ENCODE measurements at places on chromosomes 2 and 18.

- DNase-seq: no peak
These were observed 102.4 kb downstream of the CACNB4 start for GRCh38 chr2:151996243-151997003.

DNA sequence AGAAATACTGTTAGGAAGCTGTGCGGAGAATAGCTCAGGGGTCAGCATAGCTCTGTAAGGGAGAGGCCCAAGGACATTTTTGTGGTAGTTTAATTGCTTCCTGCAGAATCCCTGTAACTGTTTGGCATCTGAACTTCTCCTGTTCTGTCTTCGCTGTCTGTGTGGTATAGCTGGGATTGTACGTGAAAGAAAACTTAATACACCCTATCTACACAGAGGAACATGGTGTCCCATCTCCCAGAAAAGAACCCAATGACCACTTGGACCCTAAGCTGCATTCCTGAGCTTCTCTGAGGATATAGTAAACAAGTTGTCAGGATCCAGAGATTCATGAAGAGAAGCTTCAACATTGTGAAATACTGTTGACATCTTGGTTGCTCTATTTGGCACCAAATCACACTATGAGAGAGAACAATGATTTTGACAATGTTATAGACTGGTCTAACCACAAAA lies 81.3 kb downstream of the CDC42EP3 start:
- DNase-seq: no peak

- DNase-seq: no peak
These were observed 90.8 kb downstream of the CCBE1 start for GRCh38 chr18:59606193-59607077.

GRCh38 chr2:96156926-96157648 lies 11.8 kb upstream of the DUSP2 start:
- DNase-seq: no peak

DNA sequence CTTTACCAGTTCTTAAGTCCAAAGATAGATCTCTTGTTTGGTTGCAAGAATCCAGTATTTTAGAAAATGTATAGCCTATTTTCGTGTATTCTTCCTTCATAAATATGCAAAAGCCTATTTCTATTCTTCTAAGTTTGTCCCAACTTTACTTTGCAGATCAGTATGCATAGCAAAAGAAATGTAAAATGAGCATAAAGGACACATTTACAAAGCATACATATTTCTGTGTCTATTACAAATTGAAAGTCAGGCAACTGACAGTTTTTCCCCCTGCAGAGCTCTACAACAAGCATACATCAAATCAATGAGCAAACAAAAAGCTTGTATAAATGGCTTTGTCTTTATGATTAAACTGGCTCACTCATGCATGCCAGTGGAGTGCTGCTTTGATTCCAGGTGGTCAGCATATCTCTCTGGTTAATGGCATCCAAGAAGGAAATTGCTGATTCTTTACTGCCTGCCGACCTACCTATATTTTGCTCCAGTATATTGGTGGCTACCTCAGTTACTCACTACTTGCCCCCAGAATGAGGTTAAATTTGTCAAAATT lies 10.0 kb upstream of the VPS54 start:
- DNase-seq: no peak

GRCh38 chr2:126175222-126175621 lies 480.7 kb upstream of the GYPC start:
- no peak for DNase-seq

DNA sequence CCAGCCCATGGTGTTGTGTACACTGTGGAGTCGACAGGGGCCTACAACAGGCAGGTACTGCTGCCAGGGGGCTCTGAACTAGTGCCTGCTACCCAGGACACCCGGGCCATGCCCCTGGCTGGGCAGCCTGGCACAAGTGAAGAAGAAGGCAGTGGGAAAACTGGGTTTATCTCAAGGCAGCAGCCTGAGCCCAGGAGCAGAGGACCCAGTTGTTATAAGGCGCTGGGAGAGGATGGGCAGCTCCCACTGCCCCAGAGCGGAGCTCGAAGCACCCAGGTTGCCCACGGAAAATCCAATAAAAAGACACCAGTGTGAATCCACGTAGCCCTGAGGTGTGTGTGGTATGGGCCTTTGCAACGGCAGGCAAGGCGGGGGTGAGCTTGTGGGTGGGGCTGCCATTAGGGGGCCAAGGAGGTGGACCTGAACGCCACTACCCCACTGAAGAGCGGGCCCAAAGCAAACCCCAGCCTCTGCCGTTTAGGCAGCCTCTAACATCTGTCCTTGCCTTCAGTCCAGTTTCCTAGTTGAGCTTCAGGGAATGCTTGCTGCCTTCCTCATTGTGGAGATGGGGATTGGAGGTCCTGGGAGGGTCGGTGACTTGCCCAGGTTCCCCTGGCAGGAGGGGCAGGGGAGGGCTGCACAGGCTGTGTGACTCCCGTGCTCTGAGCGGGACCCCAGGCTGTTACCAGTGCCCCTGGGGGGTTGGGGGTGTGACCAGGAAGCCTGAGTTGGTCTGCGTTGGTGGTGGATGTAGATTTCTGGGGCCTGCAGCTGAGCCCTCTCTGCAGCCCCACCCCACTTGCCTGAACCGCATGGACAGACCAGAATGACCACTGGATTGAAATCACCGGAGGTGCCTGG lies 16.0 kb downstream of the ARID5A start:
- no peak for DNase-seq

- DNase-seq: no peak
These were observed 362.4 kb downstream of the CYRIA start for GRCh38 chr2:16303273-16303577.

DNA sequence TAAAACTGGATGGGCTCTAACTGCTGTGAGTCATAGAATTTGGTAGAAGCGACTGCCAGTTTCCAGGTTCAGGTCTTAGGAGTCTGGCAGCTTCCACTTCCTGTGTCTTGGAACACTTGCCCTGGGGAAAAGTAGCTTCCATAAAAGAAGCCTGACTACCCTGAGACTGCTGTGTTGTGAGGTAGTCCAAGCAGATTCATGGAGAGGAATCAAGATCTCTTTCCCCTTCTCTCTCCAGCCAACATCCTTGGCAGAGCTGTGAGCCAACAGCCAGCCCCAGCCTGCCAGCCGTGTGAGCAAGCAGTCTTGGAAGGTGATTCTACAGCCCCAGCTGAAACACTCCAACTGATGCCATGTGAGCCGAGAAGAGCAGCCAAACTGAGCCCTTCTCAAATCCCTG lies 33.7 kb downstream of the SLC20A1 start:
- DNase-seq: no peak

GRCh38 chr18:25228410-25228809 lies 123.6 kb downstream of the ZNF521 start:
- peak; percentile 96 for DNase-seq

DNA sequence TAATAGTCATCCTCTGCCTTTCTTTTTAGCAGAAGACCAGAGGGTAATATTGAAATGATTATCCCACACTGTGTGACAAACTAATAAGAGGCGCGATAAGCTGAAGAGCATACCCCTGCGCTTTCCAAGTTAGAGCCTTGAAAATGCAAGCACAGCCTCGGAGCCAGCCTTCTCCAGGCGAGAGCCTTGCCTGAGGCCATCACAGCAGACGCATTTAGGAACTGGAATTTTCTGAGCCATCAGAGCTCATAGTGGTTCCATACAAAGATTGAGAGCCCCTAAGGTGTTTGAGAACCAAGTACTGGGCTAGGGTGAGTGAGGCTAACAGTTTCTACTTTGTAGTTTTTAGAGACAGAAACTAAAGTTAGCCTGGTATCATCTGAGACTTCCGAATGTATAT lies 19.9 kb downstream of the PSMG2 start:
- DNase-seq: no peak

- no peak for DNase-seq
These were observed 144.7 kb downstream of the GLI2 start for GRCh38 chr2:120880381-120880780.

DNA sequence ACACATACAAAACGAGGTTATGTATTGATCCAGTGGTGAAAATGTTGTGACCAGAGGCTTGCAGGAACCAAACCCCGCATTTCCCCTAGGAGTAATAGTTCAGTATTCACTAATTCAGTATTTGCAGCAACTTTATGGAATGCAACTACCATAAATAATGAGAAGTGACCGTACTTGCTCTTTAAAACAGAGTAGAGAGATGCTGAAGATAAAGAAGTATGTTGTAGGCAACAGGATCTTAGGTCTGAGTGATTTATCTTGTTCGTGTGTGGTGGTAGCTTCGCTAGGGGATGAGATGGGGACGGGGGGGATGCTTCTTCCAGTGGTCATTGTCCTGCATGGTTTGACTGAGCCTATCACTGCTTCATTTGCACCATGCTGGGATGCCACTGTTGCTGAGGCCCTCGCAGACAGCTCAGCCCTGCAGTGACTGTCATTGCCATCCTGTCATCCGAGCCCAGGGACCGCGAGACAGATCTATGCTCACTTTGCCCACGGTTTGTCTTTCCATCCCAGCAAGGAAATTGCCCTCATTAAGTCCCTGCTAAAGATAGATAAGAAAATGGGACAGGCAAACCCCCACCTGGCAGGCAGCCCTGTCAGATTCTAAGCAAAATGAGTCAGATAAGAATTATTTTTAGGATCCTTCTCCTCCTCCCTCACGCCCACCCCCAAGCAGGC lies 181.3 kb downstream of the CTIF start:
- DNase-seq: no peak

- DNase-seq: no peak
These were observed 7.1 kb downstream of the C2orf92 start for GRCh38 chr2:97676620-97677019.

- no peak for DNase-seq
These were observed 31.5 kb downstream of the ARID5A start for GRCh38 chr2:96568094-96568493.

DNA sequence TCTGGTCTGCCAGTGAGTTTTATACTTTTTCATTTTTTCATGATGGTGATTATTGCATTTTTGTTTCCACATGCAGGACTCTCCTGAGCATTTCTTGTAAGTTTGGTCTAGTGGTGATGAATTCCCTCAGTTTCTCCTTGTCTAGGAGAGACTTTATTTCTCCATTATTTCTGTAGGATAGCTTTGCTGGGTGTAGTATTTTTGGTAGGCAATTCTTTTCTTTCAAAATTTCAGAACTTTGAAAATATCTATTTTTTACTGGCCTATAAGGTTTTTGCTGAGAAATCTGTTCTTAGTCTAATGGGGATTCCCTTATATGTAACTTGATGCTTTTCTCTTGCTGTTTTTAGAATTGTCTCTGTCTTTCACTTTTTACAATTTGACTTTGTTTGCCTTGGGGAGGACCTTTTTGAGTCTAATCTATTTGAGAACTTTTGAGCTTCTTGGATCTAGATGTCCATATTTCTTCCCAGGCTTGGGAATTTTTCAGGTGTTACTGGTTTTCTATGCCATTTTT lies 149.1 kb downstream of the UBR3 start:
- DNase-seq: no peak

DNA sequence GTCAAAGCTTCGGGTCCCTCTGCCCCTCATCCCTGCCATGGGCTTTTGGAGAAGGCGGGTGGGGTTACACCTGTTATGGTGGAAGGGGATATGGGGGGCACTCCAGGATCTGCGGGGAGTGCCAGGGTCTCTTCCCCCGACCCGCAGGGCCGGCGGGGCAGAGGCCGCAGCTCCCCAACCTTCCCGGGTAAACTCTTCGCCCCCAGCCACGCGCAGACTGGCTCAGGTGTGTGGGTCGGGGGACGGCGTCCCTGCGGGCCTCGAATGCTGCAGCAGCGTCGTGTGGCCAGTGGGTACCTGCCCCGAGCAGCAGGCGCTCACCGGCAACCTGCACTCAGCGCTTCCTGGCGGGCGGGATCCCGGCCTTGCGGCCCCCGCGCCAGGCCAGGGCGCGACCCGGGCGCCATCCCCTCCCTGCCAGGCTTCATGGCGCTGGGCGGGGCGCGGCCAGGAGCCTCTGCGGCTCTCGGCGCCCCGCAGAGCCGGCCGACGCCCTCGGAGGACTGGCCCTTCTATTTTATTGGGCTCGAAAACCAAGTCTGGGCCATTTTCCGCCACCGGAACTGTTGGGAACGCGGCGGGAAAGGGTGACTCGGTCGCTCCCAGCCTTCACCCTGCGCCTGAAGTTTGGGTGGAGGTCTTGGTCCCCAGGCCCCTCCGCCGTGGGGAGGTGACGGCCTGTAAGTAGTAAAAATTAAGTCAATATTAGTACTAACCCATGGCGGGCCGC lies 4.5 kb downstream of the GBX2 start:
- DNase-seq: no peak

GRCh38 chr2:120206022-120206581 lies 17.1 kb downstream of the TMEM185B start:
- DNase-seq: no peak

DNA sequence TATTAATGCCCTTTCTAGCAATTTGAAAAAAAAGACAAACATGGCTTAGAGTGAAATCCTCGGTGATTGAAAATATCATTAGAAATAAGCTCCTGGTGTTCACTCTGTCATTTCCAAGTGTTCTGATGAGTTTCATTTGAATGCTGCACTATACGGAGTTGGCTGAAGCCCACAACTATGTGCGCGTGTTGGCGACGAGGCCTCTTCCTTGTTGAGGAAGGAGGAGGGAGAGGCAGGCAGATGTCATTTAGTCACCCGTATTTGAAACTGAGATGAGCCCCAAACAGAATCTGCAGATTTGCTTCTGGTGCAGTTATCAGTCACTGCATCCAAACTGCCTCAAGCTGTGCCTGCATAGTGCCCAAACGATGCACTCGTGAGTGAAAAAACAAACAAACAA lies 23.5 kb upstream of the SKOR2 start:
- no peak for DNase-seq

- no peak for DNase-seq
These were observed 74.1 kb upstream of the LRATD1 start for GRCh38 chr2:14558335-14558919.

- no peak for DNase-seq
These were observed 139.6 kb upstream of the ITGA6 start for GRCh38 chr2:172287605-172288315.

- no peak for DNase-seq
These were observed 6.6 kb downstream of the YIPF4 start for GRCh38 chr2:32284321-32284720.

DNA sequence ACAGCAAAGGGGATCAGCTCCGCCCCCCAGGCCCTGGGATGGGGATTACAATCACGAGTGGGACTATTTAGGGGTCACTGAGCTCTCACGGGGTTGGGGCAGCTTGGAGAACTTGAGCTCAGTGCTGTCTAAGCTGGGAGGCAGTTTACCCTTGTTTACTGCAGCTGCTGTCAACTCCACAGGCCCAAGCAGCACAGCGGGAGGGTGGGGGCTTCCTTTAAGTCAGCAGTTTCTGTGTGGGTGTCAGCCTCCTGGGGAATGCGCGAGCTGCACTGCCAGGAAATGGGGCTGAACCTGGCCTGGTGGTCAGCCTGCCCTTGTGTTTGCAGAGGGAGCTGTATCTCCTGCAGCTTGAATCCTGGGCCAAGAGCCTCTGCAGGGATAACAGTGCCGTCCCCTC lies 29.8 kb downstream of the TOGARAM2 start:
- DNase-seq: no peak

All from glomerular endothelial cell (primary cell).